ENCODE measurements at places on chromosomes 7 and 10.

GRCh38 chr10:13717571-13717935, 130.8 kb downstream of the PRPF18 start:
- DNase-seq: no peak

DNA sequence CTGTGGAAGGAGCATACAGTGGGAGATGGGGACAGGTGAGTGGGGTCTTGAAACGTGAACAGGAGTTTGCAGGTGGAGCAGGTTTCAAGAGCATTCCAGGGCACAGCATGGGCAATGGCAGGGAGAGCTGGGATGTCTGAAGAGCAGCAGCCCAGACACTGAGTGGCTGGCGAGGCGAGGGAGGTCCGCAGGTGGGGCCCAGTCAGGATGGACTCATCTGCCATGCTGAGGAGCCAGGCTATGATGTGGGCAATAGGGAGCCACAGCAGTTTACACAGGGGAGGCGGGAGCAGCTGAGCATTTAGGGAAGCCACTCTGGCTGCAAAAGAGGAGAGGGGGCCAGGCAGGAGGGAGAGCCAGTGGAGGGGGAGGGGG, 138.7 kb downstream of the FAM53B start:
- no peak for DNase-seq

DNA sequence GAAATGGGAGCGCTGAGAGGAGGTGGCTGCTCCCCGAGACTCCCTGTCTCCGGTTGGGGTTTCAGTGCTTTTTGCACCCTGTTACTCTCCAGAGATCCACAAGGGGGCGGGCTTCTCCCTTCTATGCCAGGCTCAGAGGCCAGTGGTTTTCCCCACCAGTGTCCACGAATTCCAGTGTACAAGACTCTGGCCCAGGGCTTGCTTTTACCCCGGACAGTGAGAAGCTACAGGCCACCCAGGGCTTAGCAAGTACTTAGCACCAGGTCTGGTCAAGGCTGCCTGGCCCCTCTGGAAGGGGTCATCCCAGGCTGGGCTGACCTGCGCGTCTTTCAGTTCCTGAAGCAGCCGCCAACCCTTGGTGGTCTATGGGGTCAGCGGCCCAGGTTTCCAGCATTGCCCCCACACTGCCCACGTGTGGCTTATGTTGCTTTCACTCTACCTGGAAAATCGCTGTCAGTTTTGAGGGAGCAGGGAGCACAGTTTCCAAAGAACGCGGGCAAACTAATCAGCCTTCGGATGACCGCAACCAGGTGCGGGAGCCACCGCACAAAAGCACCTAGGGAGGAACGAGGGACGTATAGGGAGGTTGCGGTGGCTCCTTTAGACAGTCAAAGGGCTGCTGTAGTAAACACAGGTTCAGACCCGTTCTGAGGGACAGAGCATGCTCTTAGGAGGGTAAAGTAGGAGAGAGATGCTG, 6.8 kb downstream of the CYP26A1 start:
- peak; percentile 59 for DNase-seq

DNA sequence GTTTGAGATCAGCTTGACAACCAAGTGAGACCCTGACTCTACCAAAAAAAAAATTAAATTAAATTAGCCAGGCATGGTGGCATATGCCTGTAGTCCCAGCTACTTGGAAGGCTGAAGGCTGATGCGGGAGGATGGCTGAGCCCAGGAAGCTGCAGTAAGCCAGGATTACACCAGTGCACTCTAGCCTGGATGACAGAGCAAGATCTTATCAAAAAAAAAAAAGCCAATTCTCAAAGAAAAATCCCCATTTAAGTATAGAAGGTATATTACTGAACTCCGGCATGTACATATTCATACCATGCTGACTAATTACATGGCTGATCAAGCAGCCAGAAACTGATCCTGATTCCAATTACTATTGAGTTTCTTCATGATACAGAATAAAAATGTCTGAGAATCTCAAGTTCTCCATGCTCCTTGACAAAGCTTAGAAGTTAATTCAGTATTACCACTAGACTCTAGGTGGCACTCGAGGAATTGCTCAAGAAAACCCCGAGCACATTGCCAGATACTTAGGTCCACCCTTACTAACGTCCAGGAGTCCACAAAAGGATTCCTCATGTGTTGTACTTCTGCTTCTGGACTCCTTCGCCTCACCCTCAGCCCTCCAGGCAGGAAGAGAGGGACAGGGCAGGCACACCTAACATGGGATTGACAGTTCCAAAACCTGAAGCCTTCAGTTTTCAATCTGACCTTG, 148.9 kb downstream of the PARD3 start:
- DNase-seq: no peak

All from hematopoietic multipotent progenitor cell treated with erythropoietin and hydrocortisone succinate and interleukin-3 and kit ligand, for 15 days (in vitro differentiated cells).